ENCODE measurements at places on chromosomes 4 and X.
A peak's percentile ranks its signal among the peaks of the same experiment; 100 is the strongest.

- DNase-seq, result no peak
Measured at GRCh38 chrX:4588466-4588865, 875.0 kb upstream of the PRKX start.

- peak; percentile 21 for DNase-seq
Measured at GRCh38 chr4:34720571-34720970, 1523.7 kb downstream of the ARAP2 start.

GRCh38 chr4:70902577-70903290 is 565 bp downstream of the MOB1B start:
- DNase-seq, result no peak

GRCh38 chr4:6969826-6970800 is 60.5 kb downstream of the TBC1D14 start:
- no peak for DNase-seq

DNA sequence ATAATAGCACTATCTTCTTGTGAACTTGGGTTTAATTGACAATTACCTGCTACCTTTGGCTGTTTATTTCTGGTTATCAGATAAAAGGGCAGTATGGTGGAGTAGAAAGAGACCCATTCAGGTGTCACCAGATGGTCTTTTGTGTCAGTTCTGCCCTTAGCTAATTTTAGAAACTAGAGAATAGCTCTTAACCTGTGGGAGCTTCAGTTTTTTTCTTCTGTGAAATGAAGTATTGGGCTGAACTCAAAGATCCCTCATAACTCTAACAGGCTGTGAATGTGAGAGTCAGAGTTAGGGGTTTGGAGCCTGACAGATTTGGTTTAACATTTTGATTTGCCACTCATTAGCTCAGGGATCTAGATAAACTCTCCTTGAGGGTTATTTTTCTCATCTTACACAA is 335.2 kb downstream of the PPP1R2C start:
- no peak for DNase-seq

GRCh38 chr4:187726485-187726884 is 269.1 kb upstream of the ZFP42 start:
- no peak for DNase-seq

- no peak for DNase-seq
Measured at GRCh38 chr4:181168011-181168805, 1075.0 kb upstream of the TENM3 start.

- DNase-seq, result no peak
Measured at GRCh38 chrX:63664741-63665140, 120.3 kb downstream of the ARHGEF9 start.

GRCh38 chrX:122982521-122982920 is 201.6 kb upstream of the GRIA3 start:
- DNase-seq, result no peak

- DNase-seq, result no peak
Measured at GRCh38 chr4:147539959-147540358, 59.1 kb downstream of the EDNRA start.

GRCh38 chr4:174592256-174592984 is 70.1 kb upstream of the HPGD start:
- DNase-seq, result no peak

DNA sequence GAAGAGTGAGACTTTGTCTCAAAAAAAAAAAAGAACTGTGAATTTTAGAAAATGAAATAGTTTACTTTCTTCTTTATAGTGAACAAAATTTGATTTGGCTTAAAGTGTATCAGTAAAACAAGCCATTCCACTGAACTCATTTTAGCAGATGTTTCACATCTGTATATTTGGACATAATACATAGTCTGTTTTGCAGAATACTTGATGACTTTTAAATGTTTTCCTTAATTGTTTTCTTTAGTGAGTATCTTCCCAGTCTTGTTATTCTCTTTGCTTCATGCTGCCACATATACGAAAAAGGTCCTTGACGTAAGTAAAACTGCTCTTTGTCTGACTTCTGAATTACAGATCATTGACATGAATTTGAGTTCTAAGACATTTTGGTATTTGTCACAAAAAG is 8.3 kb downstream of the TMEM33 start:
- no peak for DNase-seq

DNA sequence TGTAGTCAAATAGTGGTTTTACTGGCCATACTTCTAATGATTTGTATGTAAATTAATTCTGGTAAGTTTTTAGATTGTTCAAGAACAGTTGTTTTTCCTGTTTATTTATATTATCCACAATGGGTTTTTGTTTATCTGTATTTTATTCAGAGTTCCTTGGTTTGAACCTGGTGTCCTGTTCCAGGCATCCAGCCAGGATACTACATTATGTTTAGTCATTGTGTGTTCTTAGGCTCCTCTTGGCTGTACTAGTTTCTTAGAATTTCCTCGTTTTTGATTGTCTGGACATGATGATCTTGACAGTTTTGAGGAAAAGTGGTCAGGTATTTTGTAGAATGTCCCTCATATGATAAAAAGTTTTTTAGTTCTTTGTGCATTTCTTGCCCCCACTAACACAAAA is 7.8 kb downstream of the TIGD2 start:
- no peak for DNase-seq

DNA sequence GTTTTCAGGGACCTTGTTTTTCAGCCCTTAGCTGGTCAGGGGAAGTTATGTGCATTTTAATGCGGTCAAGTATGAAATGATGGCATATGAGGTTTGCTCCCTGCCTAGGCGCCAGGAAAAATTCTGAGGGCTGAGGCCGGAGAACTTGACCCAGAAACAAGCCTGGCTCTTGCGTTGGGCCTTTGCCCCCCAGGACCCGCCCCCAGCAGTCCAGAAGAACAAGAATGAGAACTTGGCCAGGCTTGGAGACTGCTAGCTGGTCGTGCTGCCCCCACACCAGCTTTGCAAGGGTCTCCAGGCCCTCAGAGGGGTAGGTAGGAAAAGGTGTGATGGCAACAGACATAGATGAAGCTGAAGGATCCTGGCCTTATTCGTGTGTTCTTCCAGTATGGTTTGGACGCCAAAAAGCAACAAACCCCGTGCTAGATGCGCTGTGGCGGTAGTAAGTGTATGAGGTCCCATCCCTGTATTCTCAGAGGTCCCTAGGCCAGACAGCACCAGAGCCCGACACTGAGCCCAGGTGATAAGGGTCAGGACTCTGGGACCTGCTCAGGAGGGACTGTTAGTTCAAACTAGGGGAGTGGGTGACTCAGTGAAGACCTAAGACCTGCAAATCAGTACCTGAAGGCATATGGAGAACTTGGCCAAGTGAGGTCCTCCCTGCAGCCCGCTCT is 10.5 kb downstream of the NKX3-2 start:
- no peak for DNase-seq

GRCh38 chrX:136126872-136127406 is 20.4 kb upstream of the FHL1 start:
- no peak for DNase-seq

DNA sequence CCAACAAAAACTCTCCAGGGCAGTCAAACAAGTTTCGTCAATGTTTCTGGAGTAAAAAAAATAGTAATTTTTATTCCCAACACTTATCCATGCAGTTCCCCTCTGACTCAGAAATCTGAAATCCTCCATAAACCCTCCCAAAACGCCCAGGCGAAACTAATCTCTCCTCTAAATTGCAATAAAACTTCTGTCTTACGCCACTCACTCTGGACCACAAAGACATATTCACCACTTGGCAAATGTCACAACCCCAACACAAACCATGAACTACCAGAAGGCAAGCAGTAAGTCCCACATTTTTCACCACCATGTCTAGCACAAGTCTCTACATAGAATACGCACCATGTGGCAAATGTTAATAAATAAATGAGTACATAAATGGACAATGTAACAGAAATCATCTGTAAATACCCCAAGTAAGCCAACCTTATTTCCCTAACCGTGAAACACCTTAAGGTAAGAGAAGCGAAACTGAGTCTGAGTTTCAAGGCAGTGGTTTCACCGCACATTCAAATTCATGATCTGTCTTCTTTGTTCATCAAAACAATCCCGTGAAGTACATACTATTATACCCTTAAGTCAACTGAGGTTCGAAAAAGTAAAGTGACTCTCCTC is 1.6 kb downstream of the PAPSS1 start:
- peak; percentile 91 for DNase-seq
